Stimulated activated CD8-positive, alpha-beta memory T cell treated with anti-CD3 and anti-CD28 coated beads, Interleukin-15, amount 100 ng/mL, for 24 hours (primary cell): ENCODE measurements at places on chromosomes 4 and X.

DNA sequence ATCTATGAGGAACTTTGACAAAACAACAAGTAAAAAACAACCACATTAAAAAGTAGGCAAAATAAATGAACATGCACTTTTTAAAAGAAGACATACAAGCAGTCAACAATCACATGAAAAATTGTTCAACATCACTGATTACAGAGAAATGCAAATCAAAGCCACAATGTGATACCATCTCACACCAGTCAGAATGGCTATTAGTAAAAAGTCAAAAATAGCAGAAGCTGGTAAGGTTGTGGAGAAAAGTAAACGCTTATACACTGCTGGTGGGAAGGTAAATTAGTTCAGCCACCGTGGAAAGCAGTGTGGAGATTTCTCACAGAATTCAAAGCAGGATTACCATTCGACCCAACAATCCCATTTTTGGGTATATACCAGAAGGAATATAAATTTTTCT is 17.0 kb upstream of the LNX1 start:
- DNase-seq: no peak

- no peak for DNase-seq
Observed at GRCh38 chr4:6410068-6410467, 62.3 kb downstream of the PPP2R2C start.

- no peak for DNase-seq
Observed at GRCh38 chr4:56055027-56055977, 106.6 kb downstream of the CEP135 start.

- no peak for DNase-seq
Observed at GRCh38 chrX:68196939-68197791, 236.1 kb downstream of the OPHN1 start.

DNA sequence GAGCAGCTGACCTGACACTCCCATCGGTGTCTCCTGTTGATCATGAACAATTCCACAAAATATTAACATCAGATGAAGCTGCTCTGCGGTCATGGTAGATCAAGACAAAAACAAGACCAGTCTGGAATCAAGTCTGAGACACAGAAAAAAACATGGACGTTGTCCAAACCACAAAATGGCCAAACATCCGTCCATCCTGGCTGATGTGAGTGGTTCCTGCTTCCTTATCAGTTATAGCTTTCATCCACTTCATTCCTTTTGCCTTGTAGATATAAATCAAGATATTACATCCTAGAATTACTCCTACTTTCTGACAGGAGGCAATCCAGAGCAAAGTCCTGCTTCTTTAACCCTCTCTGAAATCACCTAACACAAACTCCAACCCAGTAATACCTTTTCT is 28.8 kb upstream of the PCSK1N start:
- no peak for DNase-seq

DNA sequence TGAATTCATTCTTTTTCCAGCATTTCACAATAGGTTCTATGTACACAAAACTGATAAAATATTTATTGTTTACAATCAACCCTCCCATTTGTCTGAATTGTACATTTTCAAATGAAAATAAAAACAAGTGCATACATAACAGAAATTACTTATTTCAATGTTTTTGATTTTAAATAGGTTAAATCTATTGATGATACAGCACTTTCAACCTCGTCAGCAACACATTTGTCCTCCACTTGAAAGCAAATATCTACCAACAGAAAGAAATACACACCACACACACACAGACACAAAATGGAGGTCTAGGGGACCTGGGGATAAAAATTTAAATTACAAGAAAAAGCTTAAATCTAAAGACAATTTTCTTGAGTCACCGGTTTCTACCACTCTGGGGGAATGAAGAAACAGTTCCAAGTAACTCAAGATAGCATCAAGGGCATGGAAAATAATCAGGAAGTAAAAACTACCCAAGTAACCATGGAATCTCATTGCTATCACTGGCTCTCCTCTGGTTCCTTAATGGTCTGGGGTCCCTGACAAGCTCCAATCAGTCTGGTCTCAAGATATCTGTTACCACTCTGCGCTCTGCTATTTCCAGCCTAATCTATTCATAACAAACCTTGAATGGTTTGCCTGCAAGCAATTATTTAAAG is 27.6 kb downstream of the ANKRD17 start:
- DNase-seq: no peak

- no peak for DNase-seq
Observed at GRCh38 chr4:31051151-31051550, 331.0 kb downstream of the PCDH7 start.

DNA sequence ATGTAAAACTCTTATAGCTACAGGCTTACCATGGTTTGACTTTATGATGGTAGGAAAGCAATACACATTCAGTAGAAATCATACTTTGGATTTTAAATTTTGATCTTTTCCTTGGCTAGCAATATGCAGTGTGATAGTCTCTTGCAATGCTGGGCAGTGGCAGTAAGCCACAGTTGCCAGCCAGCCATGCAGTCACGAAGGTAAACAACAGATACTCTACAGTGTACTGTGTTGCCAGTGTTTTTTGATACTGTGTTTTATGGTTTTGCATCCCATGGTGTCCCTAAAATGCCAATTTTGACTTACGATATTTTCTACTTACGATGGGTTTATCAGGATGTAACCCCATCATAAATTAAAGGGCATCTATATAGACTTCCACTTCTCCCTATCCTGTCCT is 24.8 kb upstream of the KLF3 start:
- no peak for DNase-seq

- no peak for DNase-seq
Observed at GRCh38 chrX:13064599-13065143, 20.3 kb upstream of the FAM9C start.

DNA sequence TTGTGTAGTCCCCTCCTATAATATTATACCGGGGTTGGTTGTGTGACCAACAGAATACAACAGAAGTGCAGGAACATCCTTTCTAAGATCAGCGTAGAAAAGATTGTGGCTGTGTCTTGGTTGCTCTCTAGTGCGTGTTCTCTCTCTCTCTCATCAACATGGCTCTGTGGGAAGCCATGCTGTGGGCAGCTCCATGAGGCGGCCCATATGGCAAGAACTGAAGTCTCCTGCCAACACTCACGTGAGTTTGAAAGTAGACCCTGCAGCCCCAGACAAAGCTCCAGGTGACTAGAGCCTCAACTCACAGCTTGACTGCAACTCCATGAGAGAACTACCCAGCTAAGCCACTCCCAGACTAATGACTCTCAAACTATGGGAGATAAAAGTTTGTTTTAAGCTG is 118.7 kb downstream of the TSPAN5 start:
- DNase-seq: no peak

DNA sequence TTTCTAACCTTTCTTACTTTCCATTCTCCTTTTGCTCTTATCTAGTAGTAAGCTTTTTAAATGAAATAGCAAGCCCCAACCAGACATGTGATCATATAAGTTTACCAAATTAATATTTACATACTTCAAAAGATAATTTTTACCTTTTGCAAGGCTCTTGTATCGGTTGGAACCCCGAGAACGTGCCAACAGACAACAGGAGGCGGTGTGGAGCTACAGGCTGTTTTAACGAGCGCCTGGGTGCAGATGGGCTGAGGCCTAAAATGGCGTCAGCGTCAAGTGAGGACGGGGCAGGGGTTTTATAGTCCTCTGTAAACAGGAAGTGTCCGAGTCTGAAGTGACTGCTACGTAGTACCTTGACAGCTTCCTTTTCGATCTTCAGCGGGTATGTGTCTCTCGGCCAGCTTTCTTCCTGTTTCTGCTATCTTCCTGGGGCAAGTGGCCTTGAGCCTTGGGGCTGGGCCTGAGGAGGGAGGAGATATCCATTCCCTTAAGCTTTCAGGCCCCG is 342.7 kb downstream of the GALNTL6 start:
- DNase-seq: no peak

GRCh38 chr4:47484168-47484567 is 907 bp upstream of the ATP10D start:
- DNase-seq: no peak

- no peak for DNase-seq
Observed at GRCh38 chr4:633976-634598, 8.7 kb downstream of the PDE6B start.

GRCh38 chr4:57194068-57194611 is 84.0 kb upstream of the IGFBP7 start:
- no peak for DNase-seq

GRCh38 chr4:146834263-146835034 is 111.2 kb downstream of the TTC29 start:
- DNase-seq: no peak

DNA sequence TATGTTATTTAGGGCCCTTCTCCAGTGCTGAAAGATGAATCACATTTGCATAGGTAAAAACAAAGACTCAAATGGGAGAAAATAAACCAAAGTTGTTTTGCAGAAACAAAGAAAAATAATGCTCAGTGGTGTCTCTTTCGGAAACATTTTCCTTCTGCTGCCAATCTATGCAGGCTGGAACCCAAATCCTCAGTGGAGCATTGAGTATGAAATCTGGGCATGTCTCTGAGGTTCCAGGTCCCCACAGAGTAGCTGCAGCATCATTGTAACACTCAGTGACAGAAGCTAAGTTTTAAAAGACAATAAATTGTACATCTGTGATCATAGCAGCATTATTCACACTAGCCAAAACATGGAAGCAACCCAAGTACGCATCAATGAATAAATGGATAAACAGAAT is 303.6 kb downstream of the FBXW7 start:
- DNase-seq: no peak

GRCh38 chr4:57129477-57129876 is 19.3 kb upstream of the IGFBP7 start:
- no peak for DNase-seq

- DNase-seq: no peak
Observed at GRCh38 chr4:123233136-123233768, 163.3 kb upstream of the SPRY1 start.
